NCI-H460 (cell line): ENCODE measurements at places on chromosomes 11 and 22.

GRCh38 chr22:29301716-29302401 is 4.6 kb upstream of the GAS2L1 start:
- no peak for DNase-seq

DNA sequence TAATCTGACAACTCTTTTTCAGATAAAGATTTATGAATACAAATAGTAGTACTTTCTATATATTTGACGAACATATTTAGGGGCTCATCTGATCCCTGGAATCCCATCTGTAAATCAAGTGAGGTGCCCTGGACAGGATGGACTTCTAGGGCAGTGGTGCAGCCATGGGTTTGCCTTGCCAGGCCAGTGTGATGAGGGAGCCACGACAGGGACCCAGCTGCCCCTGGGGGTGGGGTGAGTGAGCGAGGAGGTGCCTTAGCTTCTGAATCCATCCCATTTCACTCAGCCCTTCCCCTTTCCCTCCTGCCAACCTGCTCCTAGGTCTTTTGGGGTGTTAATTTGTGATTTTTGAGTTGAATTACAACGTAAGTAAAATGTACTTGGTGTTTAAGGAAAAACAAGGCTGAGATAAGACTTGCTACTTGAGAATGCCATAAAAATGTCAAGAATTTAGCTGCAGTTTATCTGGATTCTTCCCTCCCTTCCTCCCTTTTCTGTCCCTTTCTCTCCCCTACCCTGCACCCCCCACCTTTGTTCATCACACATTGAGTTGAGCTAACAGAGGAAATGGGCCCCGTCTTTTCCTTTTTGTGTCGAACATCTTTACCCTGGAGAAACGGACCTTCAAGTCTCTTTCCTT is 60.8 kb downstream of the PPFIBP2 start:
- no peak for DNase-seq

- no peak for DNase-seq
These were observed 4.8 kb downstream of the POU2F3 start for GRCh38 chr11:120244476-120245365.

GRCh38 chr11:43267856-43268580 is 43.8 kb upstream of the API5 start:
- DNase-seq, result no peak

- DNase-seq, result no peak
These were observed 250.0 kb downstream of the NXPE2 start for GRCh38 chr11:114928260-114928870.

GRCh38 chr22:44541671-44542319 is 43.8 kb upstream of the RTL6 start:
- no peak for DNase-seq
